CD4-positive, alpha-beta T cell treated with Interferon gamma for 1 hour (primary cell): ENCODE measurements at places on chromosomes 7 and 10.

- DNase-seq, result no peak
These were observed 20.5 kb upstream of the CRYGN start for GRCh38 chr7:151460474-151460855.

DNA sequence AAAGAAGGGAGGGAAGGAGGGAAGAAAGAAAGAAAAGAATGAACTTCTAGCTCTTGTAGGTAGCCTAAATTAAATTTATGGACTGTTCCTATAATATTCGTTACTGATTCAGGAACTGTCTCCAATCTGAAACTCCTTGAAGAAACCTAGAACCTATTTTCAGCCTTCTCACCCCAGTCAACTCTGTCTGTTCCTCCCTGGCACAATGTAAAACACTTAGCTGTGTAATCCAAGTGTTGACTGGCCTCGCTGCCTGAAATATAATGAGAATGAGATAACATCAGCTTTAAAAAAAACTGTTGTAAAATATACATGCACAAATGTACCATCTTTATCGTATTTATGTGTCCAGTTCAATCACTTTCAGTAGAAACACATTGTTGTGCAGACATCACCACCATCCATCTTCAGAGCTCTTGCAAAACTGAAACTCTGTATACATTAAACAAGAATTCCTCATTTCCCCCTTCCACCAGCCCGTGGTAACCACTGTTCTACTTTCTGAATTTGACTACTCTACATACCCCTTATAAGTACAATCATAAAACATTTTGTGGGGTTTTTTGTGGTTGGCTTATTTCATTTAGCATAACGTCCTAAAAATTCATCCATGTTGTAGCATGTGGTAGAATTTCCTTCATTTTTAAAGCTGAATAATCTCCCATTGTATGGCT is 6.3 kb upstream of the C7orf33 start:
- DNase-seq, result no peak

GRCh38 chr7:116212869-116213268 is 2.5 kb downstream of the TES start:
- no peak for DNase-seq

GRCh38 chr10:43202657-43203447 is 64.0 kb downstream of the RASGEF1A start:
- DNase-seq, result peak; percentile 43

DNA sequence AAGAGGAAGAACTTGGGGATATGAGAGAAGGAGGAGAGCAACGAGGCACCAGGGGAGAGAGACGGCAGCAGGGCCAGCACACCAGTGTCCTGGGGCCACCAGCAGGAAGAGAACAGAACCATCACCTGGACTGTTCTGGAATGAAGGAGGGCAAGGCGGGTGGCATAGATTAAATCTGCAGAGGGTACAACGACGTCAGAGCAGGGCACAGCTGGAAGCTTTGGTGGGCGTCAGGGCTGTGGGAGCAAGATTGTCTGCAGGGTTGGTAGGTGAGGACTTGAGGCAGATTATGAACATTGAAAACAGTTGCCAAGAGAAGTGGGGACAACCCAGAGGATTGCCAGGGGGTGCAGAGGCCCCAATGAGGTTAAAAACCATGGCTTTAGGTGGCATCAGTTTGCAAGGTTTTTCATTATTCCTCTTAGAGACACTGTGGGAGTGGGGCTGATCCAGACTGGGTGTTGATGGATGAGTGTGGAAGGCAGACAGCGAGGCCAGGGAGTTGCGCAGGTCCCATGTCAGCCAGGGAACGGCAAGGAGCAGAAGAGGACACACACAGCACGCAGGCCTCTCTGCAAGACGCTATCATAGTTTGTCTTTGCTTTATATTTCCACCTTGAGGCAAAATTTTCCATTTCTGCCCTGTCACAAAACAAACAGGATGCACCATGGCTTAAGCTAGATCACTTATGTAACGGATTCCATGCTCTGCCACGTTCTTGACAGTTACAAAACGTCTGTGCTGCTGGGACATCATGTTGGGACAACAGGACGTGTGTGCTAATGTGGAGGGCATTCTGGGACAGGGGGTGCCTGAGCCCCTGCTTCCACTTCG is 52.5 kb upstream of the LEP start:
- DNase-seq, result no peak

DNA sequence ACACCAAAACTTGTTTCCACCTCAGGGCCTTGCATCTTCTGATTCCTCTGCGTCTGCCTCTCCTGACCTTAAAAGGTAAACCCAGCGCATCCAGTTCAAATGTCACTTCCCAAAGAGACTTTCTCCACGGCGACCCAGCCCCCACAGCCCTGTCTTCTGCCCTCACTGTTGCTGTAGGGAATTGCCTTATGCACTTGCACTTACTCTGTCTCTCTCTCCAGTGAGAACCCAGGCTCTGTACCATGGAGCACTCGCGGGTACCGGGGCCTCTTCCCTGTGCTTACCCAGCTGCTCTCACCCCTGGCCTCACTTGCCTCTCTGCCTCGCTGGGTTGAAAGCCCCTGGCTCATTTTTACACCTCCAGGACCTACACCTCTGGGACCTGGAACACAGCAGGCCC is 48.4 kb downstream of the AOC1 start:
- DNase-seq, result no peak

DNA sequence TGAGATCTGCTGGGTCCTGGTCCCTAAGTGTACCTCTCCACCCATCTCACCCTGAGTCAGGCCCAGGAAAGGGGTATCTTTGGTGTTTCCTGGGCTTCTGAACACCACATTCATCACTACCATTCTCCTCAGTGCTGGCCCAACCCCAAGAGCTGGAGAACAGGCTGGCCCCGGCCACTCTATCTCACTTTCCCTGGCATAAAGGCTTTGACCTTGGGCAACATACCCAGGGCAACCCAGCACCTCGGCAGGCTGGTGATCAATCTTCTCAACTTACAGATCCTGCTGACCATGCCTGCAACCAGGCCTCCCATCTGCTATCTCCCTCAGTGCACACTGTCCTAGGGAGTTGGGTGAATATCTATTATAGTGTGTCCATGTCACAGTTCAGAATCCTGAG is 2.1 kb downstream of the VSIR start:
- DNase-seq, result no peak

DNA sequence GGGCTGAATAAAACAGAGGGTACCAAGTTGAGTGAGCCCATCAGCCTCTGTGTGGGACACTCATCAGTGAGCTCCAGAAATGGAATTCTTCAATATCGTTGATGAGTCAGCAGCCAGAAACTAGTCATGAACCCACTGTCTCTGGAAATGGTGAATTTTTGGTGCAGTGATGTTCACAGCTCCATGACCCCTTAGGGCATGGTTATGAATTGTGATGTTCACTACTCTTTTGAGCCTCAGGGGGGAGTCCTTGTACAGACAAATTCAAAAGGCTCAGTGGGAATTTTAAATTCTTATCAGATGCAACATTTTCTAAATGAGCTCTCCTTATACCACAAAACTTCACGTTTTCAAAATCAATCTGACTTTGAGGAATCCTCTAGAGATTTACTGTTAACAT is 335.7 kb downstream of the PHTF2 start:
- DNase-seq, result no peak

GRCh38 chr7:112453505-112454171 is 3.4 kb downstream of the IFRD1 start:
- no peak for DNase-seq

DNA sequence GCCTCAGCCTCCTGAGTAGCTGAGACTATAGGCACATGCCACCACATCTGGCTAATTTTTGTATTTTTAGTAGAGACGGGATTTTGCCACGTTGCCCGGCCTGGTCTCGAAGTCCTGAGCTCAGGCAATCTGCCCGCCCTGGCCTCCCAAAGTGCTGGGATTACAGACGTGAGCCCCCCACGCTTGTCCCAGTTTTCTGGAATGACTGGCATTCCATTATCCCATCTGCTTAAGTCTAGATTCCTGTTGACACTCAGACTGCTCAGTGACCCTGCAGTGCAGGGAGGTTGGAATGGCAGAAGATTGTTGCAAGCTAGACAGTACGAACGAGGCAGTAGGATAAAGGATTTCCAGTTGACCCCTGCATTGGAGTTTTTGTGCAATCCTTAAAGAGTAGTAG is 135.1 kb upstream of the NPS start:
- DNase-seq, result no peak

- no peak for DNase-seq
These were observed 298.1 kb downstream of the TCERG1L start for GRCh38 chr10:131013281-131013912.

DNA sequence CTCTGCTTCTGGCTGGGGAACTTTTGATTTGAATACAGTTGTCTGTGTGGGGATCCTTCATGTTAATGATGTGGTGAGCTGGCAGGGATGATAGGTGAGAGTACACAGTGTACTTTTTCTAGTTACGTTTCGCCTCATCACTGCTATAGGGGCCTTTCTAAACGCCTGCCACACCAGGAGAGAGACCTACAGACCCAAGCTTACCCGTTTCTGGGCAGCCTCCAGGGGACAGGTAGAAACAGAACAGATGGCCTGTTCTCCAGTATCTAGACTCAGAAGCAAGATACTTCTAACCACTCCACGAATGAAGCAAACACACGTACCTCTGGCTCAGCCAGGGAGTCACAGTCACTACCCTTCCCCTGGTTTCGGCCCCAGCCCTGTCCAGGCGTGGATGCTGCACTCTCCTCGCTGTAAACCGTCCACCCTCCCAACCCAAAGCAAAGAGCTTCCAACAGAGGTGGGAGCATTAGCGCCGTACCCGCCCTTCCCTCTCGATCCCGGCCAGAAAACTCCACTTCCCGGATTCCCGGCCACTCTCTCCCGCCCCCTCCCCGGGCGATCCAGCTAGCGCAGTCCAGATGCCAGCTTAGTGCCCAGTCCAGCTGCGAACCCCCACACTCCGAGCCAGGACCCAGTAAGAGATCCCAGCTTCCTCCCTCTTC is 1.2 kb downstream of the CCDC6 start:
- DNase-seq, result no peak
